ENCODE measurements at places on chromosomes 12 and 14.

DNA sequence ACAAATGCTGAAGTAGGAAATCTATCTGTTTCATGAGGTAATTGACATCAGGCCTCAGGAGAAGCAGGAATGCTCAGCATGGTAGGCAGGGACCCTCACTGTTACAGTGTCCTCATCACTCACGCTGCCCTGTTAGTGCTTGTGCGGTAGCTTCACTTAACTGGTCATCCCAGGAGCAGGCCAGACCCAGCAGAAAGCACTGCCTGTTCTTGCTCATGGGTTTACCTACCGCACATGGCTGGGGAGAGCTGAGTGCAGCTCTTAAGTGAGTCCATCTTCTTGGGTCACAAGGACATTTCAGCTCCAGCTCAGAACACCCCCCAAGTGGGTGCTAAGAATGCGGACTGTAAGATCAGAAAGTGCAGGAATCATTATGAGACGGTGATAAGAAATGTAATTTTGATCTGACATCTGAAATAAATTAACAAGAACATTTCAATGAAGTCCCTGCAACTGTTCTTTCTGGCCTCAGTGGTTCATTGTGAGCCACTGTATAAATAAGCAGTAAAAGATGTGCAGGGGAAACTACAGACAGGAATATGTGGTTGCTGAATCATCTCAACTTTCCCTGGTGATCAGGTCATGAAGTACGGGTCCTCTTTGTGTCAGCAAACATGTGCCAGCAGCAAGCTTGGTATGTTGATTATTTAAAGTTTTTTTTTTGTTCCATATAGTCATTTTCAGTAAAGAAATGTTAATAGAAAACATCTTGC, 757.7 kb upstream of the TMEM132C start:
- no peak for DNase-seq

DNA sequence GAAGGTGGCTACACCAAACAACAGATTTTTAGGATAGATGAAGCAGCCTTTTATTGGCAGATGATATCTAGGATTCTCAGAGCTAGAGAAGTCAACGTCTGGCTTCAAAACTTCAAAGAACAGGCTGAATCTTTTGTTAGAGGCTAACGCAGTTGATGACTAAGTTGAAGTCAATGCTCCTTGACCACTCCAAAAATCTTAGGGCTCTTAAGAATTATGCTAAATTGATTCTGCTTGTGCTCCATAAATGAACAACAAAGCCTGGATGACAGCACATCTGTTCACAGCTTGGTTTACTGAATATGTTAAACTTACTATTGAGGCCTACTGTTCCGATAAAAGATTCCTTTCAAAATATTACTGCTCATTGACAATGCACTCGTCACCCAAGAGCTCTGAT, 13.0 kb upstream of the CDKN3 start:
- no peak for DNase-seq

DNA sequence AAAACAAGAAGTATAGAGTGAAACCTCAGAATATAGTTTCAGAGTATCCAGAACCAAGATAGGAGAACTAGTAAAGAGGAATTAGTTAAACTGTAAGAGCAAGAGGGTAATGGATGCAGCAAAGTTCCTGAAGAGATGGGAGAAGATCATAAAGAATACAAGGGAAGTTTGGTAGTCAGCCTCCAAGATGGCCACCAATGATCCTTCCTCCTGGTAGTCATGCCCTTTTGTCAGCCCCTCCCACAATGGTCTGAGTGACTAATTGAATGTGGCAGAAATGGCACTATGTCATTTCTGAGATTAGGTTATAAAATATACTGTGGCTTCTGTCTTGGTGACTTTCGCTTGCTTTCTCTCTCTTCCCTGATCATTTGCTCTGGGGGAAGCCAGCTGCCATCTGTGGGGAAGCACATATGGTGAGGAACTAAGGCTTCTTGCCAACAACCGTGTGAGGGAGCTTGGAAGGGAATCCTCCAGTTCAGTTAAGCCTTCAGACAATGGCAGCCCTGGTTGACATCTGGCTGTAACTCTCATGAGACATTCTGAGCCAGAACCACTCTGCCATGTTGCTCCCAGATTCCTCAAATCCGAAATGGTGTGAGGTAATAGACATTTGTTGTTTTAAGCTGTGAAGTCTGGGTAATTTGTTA, 55.3 kb upstream of the AMN1 start:
- DNase-seq, result no peak

DNA sequence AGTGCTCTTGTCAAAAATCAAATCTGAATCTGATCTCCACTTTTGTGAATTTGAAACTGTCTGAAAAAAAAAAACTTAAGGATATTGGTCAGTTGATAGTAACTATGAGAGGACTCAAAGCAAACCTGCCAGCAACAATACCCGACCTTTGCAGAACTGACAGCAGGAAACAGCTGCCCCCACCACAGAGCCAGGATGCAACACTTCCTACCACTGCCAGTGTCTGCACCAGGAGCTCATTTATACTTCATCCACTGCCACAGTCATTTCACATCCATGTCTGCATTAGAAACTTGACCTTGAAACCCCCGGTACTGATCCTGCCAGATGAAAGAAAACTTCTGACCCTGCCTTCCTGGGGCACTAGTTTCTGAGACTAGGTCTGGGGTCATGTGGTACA, 27.4 kb upstream of the RXYLT1 start:
- DNase-seq, result no peak

GRCh38 chr14:101862711-101863110, 101.2 kb downstream of the PPP2R5C start:
- DNase-seq, result no peak

DNA sequence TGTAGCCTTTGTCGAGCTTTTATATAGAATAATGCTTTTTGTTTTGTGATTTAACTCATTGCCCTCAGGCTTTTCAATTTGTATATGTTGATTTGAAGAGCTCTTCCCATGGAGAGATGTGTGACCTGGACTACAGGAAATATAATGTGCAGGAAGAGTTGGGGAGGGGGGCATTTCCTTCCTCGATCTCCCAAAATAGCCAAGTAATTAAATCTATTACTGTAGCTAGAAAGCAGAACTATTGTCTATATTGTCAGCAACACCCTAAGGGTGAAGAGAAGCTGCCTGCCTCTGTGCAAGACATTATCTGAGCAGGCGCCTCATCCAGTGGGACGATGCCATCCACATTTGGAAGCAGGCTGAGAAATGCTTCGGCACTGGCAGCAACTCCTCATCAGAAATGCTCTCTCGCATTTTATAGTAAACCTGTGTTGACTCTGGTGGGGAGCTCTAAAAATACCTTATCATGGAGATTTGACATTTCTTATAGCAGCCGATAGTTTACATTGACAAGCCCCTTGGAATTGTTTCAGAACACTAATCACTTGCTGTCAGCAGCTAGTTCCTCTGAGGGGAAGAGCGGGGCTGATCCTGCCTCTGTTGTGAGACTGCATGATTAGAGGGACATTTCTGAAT, 392.5 kb upstream of the RGS6 start:
- no peak for DNase-seq

- no peak for DNase-seq
These were observed 69.7 kb downstream of the TTC9 start for GRCh38 chr14:70711451-70711850.

- no peak for DNase-seq
These were observed 25.3 kb upstream of the BCAT1 start for GRCh38 chr12:24974216-24974615.

DNA sequence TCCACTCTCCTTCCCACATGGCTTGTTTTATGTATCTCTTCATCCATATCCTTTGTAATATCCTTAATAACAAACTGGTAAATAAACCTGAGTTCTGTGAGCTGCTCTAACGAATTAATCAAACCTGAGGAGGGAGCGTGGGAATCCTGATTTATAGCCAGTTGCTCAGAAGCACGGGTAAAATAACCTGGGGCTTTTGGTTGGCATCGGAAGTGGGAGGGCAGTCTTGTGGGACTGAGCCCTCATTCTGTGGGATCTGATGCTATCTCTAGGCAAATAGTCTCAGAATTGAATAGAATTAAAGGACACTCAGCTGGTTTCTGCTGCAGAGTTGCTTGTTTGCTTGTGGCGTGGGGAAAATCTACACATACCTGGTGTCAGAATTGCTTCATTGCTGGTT, 17.5 kb upstream of the LDHB start:
- no peak for DNase-seq

- no peak for DNase-seq
These were observed 1.2 kb upstream of the PIK3C2G start for GRCh38 chr12:18259906-18260682.

DNA sequence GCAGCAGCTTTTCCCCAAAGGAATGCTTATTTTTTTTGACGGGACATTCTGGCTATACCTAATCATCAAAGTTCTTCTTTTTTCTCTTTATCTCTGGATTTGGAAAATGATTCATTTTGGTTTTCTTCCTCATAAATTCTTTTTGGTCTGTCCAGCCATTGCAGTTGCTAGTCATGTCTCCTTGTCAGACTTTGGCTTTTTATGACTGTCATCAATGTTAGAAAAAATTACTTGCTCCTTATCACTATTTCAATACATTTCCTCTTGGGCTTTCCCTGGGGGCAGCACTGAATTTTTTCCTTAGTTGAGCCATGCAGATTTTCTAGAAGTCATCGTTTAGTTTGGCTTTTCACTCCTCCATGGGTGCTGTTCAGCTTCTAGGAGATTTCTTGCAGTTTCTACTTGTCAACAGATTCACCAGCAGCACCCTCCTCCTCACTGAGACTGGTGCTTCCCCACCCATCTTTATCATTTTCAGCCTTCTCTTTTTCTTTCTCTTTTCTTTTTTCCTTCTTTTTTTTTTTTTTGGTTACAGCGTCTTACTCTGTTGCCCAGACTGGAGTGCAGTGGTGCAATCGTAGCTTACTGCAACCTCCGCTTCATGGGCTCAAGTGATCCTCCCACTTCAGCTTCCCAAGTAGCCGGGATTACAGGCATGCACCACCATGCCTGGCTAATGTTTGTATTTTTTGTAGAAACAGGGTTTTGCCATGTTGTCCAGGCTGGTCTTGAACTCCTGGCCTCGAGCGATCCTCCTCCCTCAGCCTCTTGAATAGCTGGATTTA, 5.2 kb downstream of the ADIPOR2 start:
- no peak for DNase-seq

DNA sequence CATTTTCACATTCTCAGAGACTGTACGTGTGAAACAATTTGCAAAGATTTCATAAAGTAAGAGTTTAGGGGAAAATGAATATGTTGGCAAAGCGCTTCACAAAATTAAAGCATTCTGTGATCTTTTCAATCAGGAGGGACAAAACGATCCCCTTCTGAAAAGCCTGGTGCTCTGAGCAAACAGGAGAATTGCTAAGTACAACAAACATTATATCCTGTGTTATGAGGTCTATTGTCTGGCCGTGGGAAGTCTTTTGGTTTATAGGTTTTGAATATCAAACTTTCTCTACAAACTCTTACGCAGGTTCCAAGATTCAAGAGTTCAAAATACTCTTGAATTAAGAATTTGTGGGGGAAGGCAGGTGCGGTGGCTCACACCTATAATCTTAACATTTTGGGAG, 7.2 kb upstream of the FOXN3 start:
- no peak for DNase-seq

GRCh38 chr14:98956181-98956580, 315.8 kb downstream of the BCL11B start:
- DNase-seq, result no peak

DNA sequence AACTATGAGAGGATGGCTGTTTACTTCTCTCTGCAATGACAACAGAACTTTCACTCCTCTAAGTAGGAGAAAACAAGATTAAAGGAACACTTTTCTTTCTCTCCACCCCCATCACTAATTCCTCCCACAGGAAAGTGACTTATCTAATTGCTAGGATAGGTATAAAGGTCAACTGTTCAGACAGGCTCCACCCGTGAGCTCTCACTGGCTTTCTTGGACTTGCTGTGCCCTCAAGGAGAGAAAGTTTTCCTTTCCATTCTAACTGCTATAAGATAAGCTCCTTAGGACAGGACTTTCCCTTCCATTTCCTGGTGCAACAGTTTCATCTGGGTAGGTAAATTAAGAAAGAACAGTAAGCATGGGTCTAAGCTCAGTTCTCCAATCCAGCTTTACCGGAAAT, 4.8 kb downstream of the SLC41A2 start:
- DNase-seq, result no peak

DNA sequence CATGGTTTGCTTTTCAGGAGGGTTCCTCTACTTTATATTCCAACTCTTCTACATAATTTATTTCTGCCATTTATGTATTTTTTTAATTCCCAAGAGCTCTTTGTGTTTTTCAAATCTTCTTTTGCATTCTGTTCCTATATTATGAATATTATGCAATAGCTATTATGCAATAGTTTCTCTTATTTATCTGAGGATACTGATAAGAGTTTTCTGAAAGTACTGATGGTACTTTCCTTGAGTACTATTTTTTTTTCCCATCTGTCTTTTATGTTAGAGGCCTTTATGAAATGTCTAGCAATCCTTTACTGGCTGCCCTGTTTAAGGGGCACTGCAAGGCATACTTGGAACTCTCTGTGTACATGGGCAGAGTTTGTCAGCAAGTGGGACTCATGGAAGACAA, 93.4 kb downstream of the SLC41A2 start:
- DNase-seq, result no peak

GRCh38 chr12:51695241-51696010, 104.4 kb downstream of the SCN8A start:
- DNase-seq, result no peak

- DNase-seq, result peak; percentile 68
These were observed 20.4 kb downstream of the NINJ2 start for GRCh38 chr12:642633-643474.

DNA sequence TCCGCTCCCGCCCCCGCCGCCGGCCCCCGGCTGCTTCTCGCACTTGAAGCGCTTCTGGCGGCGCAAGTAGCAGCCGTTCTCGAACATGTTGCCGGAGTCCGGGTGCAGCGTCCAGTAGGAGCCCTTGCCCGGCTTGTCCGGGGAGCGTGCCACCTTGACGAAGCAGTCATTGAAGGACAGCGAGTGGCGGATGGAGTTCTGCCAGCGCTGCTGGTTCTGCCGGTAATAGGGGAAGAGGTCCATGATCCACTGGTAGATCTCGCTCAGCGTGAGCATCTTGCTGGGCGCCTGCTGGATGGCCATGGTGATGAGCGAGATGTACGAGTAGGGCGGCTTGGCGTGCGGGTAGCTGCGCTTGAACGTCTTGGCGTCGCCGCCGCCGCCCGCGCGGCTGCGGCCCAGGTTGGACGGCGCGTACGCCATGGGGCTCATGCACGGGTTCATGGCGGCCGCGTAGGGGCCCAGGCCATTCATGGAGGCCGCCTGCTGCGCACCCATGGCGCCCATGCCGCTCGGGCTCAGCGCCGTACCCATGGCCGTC, 3.0 kb downstream of the FOXA1 start:
- no peak for DNase-seq

GRCh38 chr14:53793790-53794505, 162.7 kb downstream of the BMP4 start:
- no peak for DNase-seq

- DNase-seq, result no peak
These were observed 8.9 kb upstream of the MYH7 start for GRCh38 chr14:23444314-23444713.

- DNase-seq, result no peak
These were observed 377.5 kb downstream of the EGLN3 start for GRCh38 chr14:33573301-33573880.

- no peak for DNase-seq
These were observed 387.0 kb upstream of the STXBP6 start for GRCh38 chr14:25436906-25437305.

GRCh38 chr12:22473212-22473611, 71.1 kb downstream of the C2CD5 start:
- no peak for DNase-seq

- no peak for DNase-seq
These were observed 15.5 kb upstream of the BEGAIN start for GRCh38 chr14:100602621-100603230.
